ELF-1 (cell line): ENCODE measurements at places on chromosomes 3 and 15.
A peak's percentile ranks its signal among the peaks of the same experiment; 100 is the strongest.

DNA sequence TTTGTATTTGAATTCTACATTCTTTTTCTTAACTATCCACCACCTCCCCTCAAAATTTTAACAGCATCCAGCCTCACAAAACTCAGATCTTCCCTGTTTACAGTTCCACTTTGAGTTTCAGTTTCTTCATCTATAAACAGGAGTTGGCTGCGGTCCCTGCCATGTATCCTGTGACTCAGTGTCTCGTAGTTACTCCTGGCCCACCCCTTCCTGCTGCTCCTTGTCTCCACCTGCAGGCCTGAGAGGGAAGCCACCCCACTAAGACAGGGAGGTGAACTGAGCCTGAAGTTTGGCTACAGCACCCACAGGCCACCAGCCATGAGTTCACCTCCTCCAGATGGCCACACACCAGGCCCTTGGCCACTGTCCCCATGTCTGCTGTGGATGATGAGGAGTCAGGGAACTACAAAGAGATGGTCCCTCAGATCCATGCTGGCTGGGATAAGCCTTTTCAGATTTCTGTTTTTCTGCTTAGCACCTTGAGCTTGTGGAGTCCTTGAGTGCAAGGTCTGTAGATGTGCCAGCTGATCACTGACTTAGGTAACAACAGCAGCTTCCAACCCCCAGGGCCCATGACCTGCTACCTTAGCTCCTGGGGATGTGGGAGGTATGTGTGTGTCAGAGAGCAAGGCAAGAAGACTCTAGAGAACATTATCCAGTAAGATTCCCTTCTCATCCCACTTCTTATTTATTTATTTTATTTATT lies 37.5 kb downstream of the CD86 start:
- peak; percentile 21 for DNase-seq

DNA sequence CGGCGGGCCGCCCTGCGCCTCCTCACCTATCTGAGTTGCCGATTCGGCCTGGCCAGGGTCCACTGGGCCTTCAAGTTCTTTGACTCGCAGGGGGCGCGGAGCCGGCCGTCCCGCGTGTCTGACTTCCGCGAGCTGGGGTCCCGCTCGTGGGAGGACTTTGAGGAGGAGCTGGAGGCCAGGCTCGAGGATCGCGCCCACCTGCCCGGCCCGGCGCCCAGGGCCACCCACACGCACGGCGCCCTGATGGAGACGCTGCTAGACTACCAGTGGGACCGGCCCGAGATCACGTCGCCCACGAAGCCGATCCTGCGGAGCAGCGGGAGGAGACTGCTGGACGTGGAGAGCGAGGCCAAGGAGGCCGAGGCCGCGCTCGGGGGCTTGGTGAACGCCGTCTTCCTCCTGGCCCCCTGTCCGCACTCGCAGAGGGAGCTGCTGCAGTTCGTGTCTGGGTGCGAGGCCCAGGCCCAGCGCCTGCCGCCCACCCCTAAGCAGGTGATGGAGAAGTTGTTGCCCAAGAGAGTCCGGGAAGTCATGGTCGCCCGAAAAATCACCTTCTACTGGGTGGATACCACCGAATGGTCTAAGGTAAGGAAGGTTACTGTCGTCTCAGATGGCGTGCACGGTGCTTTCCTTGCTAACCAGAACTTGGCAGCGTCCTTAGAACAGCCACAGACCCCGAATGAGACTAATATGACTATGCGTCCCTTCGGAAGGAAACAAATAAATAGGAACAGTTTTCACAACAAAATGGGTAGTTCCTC lies 567 bp downstream of the TICRR start:
- DNase-seq = peak; percentile 60

DNA sequence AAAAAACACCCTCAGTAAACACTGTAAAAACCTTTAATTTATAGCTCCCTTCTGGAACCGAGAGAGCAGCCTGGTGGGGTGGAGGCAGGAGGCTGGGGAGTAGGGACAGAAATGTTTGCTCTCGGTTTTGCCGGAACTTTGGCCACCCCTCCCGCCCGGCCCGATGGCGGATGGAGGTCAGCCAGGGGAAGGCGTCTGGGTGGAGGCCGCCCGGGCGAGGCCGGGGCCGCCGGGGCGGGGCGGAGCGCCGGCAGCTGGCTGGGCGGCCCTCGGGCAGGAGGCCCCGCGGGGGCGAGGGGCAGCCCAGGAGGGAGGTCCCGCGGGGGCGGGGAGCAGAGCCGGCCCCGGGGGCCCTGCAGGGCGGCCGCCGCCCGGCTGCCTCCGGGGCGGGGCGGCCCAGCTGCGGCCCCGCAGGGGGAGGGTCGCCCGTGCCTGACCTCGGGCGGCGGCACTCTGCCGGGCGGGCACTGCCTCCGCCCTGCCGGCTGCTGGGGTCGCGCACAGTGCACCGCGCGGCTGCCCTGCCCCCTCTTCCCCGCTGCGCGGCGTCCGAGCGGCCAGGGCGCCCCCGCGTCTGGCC lies 829 bp upstream of the SKIL start:
- DNase-seq = peak; percentile 90

DNA sequence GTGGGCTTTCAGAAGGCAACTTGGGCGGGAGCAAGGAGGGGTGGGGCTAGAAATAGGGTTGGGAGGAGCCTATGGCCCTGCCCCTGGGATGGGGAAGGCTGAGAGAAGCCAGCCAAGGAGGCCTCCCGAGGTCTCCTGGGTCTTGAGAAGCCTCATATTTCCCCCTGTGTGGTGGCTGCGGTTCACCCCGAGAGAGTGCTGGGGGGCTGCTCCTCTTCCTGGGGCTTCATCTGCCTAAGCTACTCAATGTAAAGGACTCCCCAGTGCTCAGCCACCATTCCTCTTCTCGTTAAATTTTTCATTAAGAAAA lies 174.3 kb downstream of the SMAD6 start:
- no peak for DNase-seq

DNA sequence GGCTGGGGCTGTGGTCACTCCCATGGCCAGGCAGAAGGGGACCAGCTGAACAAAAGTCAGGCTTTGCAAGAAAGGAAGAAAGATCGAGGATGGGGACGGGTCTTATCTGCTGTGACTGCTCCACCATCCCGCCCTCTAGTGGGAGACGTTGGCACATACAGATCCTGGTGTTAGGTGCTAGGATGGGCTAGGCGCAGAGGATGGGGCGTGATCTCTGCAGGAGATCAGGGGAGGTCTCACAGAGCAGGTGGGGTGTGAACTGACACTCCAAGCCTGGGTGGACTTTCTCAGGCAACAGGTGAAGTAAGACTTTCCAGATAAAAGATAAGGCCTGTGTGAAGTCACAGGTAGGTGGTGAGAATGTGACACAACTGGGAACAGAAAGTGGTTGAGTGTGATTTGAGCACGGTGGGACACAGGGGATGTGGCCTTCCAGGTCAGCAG lies 141.9 kb upstream of the SMAD3 start:
- DNase-seq = peak; percentile 76

- no peak for DNase-seq
These were observed 14.2 kb downstream of the TERC start for GRCh38 chr3:169750665-169751064.
